ENCODE measurements at places on chromosomes 1 and 21.

DNA sequence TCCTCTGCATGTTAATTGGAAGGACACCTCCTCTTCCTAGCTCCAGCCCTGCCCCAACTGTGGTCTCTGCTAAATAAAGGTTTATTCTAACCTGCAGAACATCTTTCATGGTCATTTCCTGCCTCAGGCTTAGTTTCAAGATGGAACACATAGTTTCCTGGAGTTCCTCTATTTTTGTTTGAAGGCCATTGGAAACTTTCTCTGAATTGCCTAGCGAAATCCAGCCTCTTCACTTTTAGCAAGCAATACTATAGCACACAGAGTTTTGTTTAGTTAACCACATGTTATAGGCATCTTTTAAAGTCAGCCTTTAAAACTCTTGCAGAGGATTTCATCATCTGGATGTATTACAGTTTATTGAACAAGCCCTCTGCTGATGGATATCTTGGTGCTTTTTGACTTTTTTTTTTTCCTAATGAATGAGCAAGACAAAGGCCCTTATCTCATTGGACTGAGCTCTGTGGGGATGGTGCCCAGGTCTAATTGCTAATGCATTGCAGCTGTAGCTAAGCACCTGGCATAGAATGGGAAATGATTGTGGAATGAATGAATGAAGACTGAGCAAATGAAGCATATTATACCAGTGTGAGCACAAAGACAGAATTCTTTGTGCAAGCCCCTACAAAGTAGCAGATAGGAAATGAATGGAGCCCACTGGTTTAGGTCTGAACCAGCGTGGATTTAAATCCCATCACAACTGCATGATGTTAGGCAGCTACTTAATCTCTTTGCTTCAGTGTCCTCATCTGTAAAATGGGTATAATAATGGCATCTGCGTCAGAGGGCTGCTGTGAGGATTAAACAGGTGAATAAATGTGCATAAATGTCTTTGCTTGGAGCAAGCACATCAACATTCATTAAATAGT, 641 bp upstream of the CFAP107 start:
- no peaks in the 10 kb centered on the region for H3K4me1 ChIP-seq
- peaks cover 7% of the 10 kb centered on the region for H3K27me3 ChIP-seq
- no peak overlapping the region for H3K27ac ChIP-seq
- H3K4me3 ChIP-seq: no peak overlapping the region
- H3K36me3 ChIP-seq: no peaks in the 10 kb centered on the region
- no peak for DNase-seq

GRCh38 chr1:191992118-191992517, 166.1 kb upstream of the RGS18 start:
- no peaks in the 10 kb centered on the region for H3K27me3 ChIP-seq
- no peak for DNase-seq
- H3K27ac ChIP-seq: no peak overlapping the region
- H3K4me1 ChIP-seq: no peaks in the 10 kb centered on the region
- H3K4me3 ChIP-seq: no peak overlapping the region

DNA sequence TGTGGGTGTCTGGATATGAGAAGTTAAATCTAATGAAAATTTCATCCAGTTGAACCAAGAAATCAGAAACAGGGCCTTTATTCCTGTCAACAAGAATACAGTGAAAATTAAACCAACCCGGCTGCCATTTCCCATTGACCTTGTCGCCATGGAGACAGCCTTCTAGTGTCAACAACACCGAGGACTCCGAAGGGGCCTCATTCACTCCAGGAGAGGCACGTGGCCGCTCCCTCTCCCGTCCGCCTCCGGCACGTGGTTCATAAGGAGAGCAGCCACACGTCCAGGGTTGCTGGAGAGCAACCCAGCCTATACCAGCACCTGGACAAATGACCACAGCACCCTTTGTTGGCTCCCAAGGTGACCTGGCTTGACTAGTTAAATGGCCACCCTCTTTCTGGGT, 120.3 kb upstream of the VAMP3 start:
- no peak for DNase-seq
- H3K27ac ChIP-seq: no peak overlapping the region
- no peaks in the 10 kb centered on the region for H3K36me3 ChIP-seq
- H3K4me1 ChIP-seq: no peaks in the 10 kb centered on the region

DNA sequence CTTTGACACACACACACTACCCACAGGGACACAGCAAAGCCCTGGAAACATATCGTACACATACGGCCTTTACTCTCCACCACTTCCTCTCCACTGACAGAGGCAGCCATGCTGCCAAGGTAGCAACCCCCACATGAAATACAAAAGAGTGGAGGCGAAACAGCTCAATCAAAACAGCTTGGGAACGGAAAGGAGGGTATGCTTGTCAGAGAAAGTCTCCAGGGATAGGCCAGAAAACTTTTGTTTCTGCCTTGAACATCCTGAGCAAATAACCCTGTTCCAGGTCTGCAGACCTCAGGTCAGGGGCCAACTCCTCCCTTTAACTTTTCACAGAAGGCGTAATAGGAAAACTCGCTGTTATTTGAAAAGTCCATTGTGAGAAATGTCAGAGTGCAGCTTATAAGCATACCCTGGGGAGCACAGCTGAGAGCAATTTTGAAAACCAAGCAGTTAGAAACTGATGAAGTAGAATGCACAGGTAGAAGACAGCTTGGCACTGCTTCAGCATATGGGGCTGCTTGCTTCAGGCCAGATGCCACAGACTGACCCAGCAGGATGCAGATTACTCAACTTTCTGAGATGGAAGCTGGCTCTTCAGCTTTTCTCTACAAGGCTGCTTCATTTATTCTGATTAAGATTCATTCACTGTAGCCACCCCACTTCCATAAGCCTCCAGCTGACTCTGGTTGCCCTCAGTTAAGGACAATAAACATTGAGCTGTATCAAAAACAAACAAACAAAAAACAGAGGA, 18.0 kb downstream of the KIAA0319L start:
- peaks cover 74% of the 10 kb centered on the region for H3K4me1 ChIP-seq
- DNase-seq: no peak
- H3K36me3 ChIP-seq: no peaks in the 10 kb centered on the region
- peak overlapping the region; percentile 86 for H3K27ac ChIP-seq
- H3K27me3 ChIP-seq: no peaks in the 10 kb centered on the region

GRCh38 chr1:200668514-200669313, 993 bp downstream of the DDX59 start:
- H3K27ac ChIP-seq: peak overlapping the region; percentile 98
- peaks cover 15% of the 10 kb centered on the region for H3K36me3 ChIP-seq
- peak overlapping the region; percentile 89 for H3K4me3 ChIP-seq
- no peaks in the 10 kb centered on the region for H3K27me3 ChIP-seq
- peaks cover 48% of the 10 kb centered on the region for H3K4me1 ChIP-seq

- H3K36me3 ChIP-seq: no peaks in the 10 kb centered on the region
- no peak overlapping the region for H3K4me3 ChIP-seq
- H3K27ac ChIP-seq: no peak overlapping the region
- no peak for DNase-seq
- no peaks in the 10 kb centered on the region for H3K27me3 ChIP-seq
These were observed 1635.2 kb downstream of the PLA2G4A start for GRCh38 chr1:188463919-188464318.

GRCh38 chr1:230787471-230787870, 40.3 kb downstream of the CAPN9 start:
- no peaks in the 10 kb centered on the region for H3K4me1 ChIP-seq
- no peaks in the 10 kb centered on the region for H3K27me3 ChIP-seq
- no peak for DNase-seq
- H3K4me3 ChIP-seq: no peak overlapping the region

DNA sequence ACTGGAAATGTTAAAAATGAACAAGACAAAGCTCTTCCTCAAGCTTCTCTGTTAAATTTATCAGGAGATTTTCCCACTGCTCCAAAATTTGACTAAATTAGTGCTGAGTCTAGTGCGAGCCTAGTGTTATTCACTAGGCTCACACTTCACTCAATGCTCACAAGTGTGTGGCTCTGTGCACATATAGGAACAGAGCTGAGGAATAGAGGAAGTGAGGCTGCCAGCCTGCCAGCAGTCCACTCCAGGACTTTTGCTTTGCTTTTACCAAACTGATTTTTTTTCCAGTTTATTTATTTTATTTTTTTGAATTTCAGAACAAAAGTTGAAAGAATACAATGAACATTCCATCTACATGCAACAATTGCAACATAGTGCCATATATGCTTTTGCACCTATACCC, 87.2 kb downstream of the VAV3 start:
- H3K36me3 ChIP-seq: no peaks in the 10 kb centered on the region
- no peak overlapping the region for H3K4me3 ChIP-seq
- H3K27me3 ChIP-seq: no peaks in the 10 kb centered on the region

GRCh38 chr1:211574705-211575104, 4.3 kb downstream of the SLC30A1 start:
- H3K27ac ChIP-seq: no peak overlapping the region
- peaks cover 42% of the 10 kb centered on the region for H3K36me3 ChIP-seq
- H3K4me3 ChIP-seq: no peak overlapping the region
- DNase-seq: no peak
- no peaks in the 10 kb centered on the region for H3K27me3 ChIP-seq

DNA sequence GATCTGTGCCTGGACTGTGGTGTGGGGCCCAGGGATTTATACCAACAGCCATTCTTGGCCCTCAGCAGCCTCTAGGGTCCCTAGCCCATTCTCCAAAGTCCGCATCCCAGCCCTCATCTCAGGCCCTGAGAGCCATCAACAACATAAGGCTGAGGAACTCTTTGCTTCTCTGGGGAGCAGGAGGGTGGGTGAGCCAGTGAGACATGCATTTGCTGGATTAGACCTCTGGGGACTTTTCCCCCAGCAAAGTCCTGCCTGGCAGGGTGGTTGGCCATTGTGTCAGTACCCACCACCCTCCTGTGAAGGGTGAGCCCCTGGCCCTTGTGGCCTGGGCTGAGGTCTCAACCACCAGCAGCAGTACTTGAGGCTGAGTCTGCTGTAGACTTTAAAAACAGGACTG, 24.2 kb upstream of the FAM20B start:
- no peaks in the 10 kb centered on the region for H3K36me3 ChIP-seq
- peaks cover 9% of the 10 kb centered on the region for H3K4me1 ChIP-seq
- H3K27me3 ChIP-seq: no peaks in the 10 kb centered on the region
- DNase-seq: no peak
- H3K4me3 ChIP-seq: no peak overlapping the region
- H3K27ac ChIP-seq: no peak overlapping the region

DNA sequence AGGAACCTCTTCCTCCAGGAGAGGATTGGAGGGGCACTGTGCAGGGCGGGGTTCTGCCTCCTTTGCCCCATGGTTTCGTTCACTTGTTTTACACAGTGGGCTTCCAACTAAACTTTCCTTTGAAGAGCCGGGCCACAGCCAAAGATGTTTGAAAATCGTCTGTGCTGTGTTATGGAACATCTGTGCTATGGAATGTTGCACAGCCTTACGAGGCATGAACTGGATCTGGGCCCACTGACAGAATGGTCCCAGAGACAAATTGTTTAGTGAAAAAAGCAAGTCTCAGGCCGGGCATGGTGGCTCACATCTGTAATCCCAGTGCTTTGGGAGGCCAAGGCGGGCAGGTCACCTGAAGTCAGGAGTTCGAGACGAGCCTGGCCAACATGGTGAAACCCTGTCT, 12.6 kb upstream of the MEF2D start:
- H3K27ac ChIP-seq: no peak overlapping the region
- DNase-seq: no peak
- H3K4me1 ChIP-seq: peaks cover 36% of the 10 kb centered on the region
- H3K27me3 ChIP-seq: no peaks in the 10 kb centered on the region

Data from heart right ventricle (tissue), 16 donors.